ENCODE measurements at places on chromosomes 11 and 22.
A peak's percentile ranks its signal among the peaks of the same experiment; 100 is the strongest.

DNA sequence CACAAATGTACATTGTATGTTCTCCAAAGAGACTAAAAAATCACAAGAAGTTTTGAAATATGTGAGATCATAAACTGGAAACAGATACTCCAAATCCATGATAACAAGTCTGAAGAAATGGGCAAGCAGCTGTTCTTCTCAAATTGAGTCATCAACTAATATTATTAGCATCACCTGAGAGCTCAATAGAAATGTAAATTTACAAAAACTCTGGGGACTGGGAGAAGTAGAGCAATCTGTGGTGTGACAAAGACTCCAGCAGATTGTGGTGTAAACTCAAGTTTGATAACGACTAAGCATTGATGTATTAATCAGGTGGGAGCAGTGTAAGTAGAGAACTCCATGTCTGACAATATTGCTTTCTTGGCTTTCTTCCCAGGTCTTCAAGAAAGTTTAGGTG lies 53.2 kb downstream of the GLYATL1 start:
- no peak for DNase-seq

DNA sequence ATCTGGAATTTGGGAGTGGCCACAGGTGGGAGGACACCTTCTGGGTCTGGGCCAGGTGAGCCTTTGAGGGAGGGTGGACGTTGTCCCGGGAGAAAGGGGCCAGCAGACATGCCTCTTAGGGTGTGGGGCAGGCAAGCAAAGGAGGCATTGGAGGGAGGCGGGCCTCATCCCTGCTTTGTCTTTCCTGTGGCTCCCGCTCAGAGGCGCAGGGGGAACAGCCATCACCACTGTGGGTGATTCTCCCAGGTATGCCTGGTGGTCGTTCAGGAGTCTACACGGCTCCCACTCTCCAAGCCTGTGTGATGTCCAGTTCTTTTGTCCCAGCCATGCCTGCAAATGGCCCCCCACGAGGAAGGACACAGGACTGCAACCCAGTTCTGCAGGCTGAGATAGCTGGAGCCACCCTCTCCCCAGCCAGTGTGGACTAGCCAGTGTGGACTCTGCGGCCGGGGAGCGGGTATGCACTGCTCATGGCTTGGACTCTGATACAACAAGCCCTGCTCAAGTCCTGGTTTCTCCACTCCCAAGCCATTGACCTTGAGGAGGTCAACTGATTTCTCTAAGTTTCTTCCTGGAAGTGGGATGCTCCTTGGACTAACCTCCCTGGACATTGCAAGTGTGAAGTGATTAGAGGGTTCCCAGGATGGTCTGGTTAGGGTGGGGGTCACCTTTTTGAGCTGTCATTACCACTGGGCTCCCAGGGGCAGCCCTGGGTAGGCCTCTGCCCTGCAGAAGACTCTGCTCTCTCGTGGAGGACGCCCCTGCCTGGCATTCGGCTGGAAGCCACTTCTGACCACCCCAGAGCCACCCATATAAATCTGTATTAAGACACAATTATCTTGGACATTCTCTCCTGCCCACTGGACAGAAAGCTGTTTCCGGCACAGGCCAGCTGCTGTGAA lies 1151.2 kb downstream of the BRD1 start:
- no peak for DNase-seq

DNA sequence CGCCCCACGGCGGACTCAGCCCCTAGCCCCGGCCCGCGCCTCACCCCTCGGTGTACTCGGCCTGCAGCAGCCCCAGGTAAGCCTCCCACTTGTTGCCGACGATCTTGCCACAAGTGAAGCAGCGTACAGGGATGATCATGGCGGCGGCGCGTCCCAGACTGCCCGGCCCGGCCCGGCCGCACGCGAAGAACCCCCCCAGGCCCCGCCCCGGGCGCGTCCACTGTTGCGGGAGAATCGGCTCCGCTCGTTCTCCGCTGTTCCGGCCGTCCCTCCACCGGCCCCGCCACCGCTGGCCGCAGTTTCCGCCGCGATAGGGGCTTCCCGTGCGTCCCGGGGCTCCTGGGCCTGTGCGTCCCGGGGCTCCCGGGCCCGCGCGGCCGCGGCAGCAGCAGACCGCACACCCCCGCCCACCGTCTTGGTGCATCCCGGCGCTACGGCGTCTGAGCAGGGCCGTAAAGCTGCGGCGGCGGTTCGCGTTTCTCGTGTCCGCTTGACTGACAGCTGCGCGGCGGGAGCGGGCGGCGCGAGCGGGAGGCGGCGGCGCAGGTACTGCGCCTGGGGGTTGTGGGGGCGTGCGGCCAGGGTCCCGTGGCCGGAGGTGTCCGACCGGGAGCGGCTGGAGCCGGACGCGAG lies at the start of the genes POLR2L and TSPAN4:
POLR2L (minus strand) TSS at position 160 of the 633 bp plus-strand sequence; CDS start at position 139, 21 bp downstream.
TSPAN4 (plus strand) TSS at position 483 of the 633 bp plus-strand sequence. CDS start 7,453 bp downstream, outside the sequence.
- peak; percentile 88 for DNase-seq

DNA sequence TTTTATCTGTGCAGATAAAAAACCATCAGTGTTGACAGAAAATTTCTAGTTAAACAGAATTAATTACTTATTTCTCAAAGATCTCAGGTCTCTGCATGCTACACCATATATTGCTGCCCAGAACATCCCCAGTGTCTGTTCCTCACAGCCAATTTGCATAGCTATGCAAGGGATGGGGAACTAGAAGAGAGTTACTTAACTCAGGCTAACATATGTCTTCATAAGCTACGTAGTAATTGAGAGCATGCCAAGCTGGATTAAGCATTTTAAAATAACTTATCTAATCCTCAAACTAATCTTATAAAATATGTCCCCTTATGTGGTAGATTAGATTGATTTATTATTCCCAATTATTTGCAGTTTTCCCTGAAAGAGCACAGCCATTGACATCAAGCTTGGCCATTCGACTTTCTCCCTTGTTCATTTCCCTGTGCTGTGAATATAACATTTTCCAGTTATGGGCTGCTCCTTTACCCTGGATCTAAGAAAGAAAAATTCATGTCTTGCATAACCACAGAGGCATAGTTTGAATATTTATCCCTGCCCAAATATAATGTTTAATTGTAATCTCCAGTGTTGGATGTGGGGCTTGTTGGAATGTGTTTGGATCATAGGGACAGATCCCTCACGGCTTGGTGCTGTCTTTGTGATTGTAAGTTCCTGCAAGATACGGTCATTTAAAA lies 69.1 kb downstream of the C11orf87 start:
- peak; percentile 77 for DNase-seq

GRCh38 chr11:58471892-58472291 lies 29.9 kb upstream of the OR5B12 start:
- no peak for DNase-seq

- DNase-seq: peak; percentile 69
Measured at GRCh38 chr11:125091247-125091876, 20.1 kb downstream of the TMEM218 start.

GRCh38 chr22:27546157-27546935 lies 255.2 kb downstream of the MN1 start:
- no peak for DNase-seq

DNA sequence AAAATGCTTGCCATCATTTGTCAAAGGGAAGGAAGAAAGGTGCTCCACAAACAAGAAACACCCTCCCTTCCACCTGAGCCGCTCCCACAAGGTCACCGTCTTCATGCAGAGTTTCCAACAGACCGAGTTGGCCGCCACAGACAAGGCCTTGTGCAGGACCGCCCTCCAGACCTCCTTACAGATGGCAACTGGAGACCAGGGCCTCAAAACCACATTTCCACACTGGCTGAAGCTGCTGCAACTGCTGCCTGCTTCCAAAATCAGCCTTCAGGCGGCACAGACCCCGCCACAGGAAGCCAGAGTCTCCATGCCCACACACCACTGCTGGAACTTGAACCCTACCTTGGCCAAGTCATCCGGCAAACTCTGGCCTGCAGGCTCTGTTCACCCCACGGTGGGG lies 6.3 kb downstream of the DEAF1 start:
- no peak for DNase-seq

GRCh38 chr22:38728871-38729796 lies 23.4 kb downstream of the GTPBP1 start:
- DNase-seq: peak; percentile 18

- no peak for DNase-seq
Measured at GRCh38 chr11:124551189-124551588, 7.7 kb upstream of the OR8B12 start.
